ENCODE measurements at places on chromosomes 7 and 10. TPM values are rescaled to one million over a fixed set of nuclear protein-coding genes. Genes with fewer than 3 reads are reported as not detected.
A peak's percentile ranks its signal among the peaks of the same experiment; 100 is the strongest.

DNA sequence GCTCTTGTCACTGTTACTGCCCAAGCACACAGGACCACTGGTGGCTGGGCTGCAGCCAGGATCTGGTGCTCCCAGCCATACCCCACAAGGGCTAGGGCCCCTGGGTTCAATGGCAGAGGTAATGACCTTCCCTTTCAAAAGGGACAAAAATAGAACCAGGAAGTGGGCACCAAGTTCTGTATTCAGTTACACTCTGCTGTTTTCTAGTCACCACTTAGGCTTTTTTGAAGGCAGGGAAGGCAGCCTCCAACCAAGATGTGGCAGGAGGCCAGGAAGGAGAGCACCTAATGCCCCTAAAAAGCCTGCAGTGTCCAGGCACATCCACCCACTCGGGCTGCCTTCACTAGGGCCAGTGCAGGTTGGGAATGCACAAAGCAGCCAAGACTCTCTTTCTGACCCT, 47.8 kb downstream of the NOD1 start:
- H3K36me3 ChIP-seq = peaks cover 42% of the 10 kb centered on the region
- DNase-seq = no peak
- no peaks in the 10 kb centered on the region for H3K27me3 ChIP-seq
- H3K4me1 ChIP-seq = no peaks in the 10 kb centered on the region
- H3K4me3 ChIP-seq = no peak overlapping the region

- no peak overlapping the region for H3K4me3 ChIP-seq
- no peaks in the 10 kb centered on the region for H3K36me3 ChIP-seq
- no peaks in the 10 kb centered on the region for H3K27me3 ChIP-seq
Measured at GRCh38 chr7:80008039-80008438, 126.6 kb upstream of the GNAI1 start.

The LRRD1 gene
- total RNA-seq = not detected

DNA sequence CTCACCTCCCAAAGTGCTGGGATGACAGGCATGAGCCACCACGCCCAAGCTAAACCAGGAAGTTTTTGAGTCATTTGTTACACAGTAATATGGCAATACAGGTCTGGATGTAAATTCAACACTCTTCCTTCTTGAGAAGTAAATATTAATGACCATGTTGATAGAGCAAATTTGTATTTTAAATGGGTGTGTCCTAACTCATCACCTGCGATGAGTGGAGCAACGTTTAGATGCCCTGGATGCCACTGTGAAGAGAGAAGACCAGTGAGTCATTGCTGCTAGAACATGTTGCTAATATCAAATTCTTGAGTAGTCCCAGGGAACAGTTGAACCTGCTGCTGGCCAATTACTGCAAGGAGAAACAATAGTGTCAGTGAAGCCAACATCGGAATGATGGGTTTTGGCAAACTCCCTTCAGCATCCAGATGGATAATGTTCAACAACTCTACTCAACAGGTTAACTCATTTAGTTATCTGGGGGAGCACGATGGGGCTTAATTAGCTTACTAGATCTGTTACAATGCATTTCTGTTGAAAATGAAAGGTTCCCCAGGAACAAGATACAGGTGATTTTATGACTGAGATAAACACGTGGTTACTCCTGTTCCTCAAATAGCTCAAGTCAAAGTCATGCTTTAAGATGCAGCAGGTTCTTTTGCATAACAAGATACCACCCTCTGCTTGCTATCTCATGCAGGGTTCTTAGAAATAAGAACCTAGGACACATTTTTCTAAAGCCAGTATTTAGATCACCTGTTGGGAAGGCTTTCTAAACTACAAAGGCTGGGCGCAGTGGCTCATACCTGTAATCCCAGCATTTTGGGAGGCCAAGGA, 146.8 kb downstream of the CALN1 start:
- DNase-seq = no peak
- no peaks in the 10 kb centered on the region for H3K36me3 ChIP-seq
- H3K27me3 ChIP-seq = no peaks in the 10 kb centered on the region
- H3K4me3 ChIP-seq = no peak overlapping the region

DNA sequence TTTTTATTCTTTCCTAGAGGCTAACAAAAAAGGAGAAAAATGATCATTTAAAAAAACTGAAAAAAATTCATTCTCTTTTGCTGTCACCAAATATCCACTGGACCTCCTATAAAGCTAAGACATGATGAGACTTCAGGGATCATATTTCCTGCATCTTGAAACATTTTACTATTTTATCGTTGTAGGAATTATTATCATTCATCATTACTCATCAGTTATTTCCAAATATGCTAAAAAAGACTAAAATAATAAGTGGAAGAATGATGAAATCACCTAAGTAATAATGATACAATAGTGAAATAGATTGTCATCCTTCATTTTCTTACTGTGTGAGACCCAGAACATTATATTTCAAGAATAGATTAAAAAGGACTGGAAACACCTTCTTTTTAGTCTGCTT, 28.3 kb downstream of the TAF3 start:
- no peak overlapping the region for H3K4me3 ChIP-seq
- no peak overlapping the region for H3K27ac ChIP-seq
- no peaks in the 10 kb centered on the region for H3K36me3 ChIP-seq
- peak; percentile 7 for DNase-seq

DNA sequence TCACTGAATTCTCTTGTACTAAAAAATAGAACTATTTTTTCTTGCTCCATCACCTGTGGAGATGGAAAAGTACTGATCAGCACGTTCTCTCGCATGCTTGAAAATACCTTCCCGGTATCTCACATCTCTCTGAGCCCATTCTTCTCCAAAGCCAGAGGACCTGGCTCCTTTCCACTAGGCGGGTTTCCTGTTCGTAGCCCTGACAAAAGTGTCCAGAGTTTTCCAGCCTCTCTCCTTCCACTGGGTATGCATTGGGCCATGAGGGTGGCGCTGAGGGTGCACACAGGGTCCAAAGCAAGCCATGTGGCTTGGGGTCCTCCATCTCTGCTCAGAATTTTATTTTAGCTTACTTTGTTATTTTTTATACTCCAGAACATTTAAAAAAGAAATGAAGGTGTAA, 16.3 kb upstream of the SRGN start:
- H3K4me3 ChIP-seq = no peak overlapping the region
- H3K36me3 ChIP-seq = no peaks in the 10 kb centered on the region
- H3K4me1 ChIP-seq = no peaks in the 10 kb centered on the region
- H3K27me3 ChIP-seq = no peaks in the 10 kb centered on the region

The ACTR3C gene
- total RNA-seq = 3.6 TPM

GRCh38 chr7:108374899-108375298, 81.3 kb downstream of the NRCAM start:
- no peaks in the 10 kb centered on the region for H3K4me1 ChIP-seq
- no peaks in the 10 kb centered on the region for H3K36me3 ChIP-seq
- no peaks in the 10 kb centered on the region for H3K27me3 ChIP-seq
- H3K4me3 ChIP-seq = no peak overlapping the region

The PTPRE gene
- 21.8 TPM for total RNA-seq

DNA sequence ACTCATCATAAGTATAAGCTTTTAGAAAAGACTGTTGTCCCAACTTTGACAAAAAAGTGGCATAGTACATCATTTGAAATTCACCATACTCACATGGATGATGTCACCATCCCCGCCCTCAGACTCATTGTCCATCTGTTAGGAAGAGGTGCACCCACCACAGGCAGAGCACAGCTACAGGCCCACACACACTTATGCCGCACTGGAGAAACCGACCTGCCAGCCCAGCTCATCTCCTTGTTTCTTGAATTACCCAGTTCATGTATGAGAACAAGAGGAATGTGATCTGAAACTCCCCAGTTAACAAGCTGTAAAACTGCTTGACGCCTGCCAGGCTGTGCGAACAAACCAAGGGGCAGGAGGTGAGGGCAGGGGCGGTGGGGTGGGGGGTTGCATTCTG, 312.0 kb downstream of the DPP6 start:
- no peak overlapping the region for H3K27ac ChIP-seq
- no peaks in the 10 kb centered on the region for H3K4me1 ChIP-seq
- DNase-seq = no peak
- no peaks in the 10 kb centered on the region for H3K27me3 ChIP-seq
- H3K36me3 ChIP-seq = no peaks in the 10 kb centered on the region

- no peak overlapping the region for H3K4me3 ChIP-seq
- no peaks in the 10 kb centered on the region for H3K27me3 ChIP-seq
- DNase-seq = no peak
- H3K4me1 ChIP-seq = peaks cover 21% of the 10 kb centered on the region
Measured at GRCh38 chr10:124354411-124355382, 64.0 kb downstream of the OAT start.

GRCh38 chr10:68088740-68089139, 13.7 kb upstream of the HERC4 start:
- no peaks in the 10 kb centered on the region for H3K27me3 ChIP-seq
- H3K4me3 ChIP-seq = peak overlapping the region; percentile 50
- H3K4me1 ChIP-seq = peaks cover 27% of the 10 kb centered on the region
- H3K27ac ChIP-seq = peak overlapping the region; percentile 94
- H3K36me3 ChIP-seq = peaks cover 6% of the 10 kb centered on the region
- peak; percentile 67 for DNase-seq

- H3K4me1 ChIP-seq = no peaks in the 10 kb centered on the region
- H3K27ac ChIP-seq = no peak overlapping the region
- H3K4me3 ChIP-seq = no peak overlapping the region
- no peak for DNase-seq
Measured at GRCh38 chr7:100372256-100372655, 1.0 kb upstream of the PILRA start.

DNA sequence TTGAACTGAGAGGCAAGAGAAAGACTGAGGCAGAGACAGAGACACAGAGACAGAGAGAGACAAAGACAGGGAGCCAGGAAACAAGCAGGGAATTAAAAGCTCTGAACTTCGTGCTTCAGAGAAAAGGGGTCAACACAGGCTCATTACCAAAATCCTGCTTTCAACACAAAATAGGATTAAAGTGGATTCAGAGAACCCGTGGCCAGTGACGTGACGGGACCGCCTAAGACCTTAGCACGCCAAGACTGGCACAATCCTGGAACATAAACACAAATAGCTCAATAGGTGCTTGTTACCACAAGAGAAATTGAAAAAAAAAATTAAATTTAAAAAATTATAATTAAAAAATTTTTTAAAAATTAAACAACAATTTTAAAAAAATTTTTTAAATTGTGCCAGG, 21.5 kb downstream of the ASB13 start:
- no peak for DNase-seq
- H3K4me1 ChIP-seq = no peaks in the 10 kb centered on the region
- no peak overlapping the region for H3K4me3 ChIP-seq

DNA sequence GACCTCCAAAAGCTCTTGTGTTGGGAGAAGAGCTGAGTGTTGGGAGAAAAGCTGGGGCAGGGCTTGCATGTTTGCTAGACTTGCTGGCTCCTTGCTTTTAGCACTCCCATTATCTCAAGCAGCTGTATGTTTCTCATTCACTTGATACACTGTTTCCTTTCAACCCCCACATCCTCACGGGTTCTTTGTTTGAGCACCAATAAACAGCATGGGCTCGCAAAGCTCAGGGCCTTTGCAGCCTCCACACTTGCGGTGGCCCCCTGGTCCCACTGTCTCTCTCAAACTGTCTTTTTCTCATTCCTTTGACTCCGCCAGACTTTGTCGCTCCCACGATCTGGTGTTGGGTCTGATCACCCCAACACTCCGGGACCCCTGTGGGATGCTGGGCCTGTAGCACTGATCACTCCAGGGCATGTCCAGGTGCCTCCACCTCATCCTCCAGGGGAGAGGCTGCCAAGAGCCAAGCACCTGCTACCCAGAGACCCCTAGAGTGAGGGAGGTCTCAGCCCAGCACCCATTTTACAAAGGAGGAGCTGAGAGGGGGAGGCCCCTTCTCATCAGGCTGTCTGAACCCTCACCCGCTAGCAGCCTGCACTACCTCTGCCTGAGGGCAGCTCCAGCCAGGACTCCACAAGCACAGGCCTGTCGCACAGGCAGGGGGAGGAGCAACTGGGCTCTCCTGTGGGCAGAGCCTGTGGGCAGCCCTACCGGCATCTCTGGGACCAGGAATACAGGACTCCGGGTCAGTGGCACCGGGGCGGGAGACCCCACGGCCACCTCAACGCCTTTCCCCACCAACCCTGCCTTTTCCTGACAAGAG, 49.1 kb upstream of the MSMB start:
- H3K4me1 ChIP-seq = no peaks in the 10 kb centered on the region
- peaks cover 3% of the 10 kb centered on the region for H3K27me3 ChIP-seq
- peak; percentile 30 for DNase-seq
- no peak overlapping the region for H3K4me3 ChIP-seq
- no peaks in the 10 kb centered on the region for H3K36me3 ChIP-seq
- no peak overlapping the region for H3K27ac ChIP-seq

DNA sequence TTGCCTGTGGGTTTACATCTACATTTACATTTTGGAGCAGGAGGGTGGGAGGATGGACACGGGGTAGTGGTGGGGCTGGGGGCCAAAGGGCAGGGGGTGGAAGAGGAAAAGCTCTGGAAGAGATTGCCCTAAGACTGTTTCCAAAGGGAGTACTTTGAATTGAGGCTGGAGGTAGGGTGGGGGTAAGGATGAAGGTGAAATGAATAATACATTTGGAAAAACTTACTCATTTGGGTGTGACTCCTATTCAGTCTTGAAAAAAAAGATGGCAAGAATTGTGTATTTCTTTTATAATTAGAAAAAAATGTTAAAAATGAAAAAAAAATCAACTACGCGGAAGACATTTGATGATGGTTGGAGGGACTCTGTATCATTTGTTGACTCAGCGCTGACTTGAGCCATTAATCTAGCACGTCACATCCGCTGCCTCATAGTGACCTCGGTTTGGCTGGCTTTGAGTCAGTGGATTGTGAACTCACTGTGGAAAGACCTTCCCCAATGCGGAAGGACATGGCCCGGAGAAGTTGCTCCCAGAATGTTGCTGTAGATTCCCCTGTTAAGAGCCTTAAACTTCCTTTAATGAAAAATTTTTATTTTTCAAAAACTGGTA, 2.8 kb downstream of the FAM180A start:
- peak overlapping the region; percentile 86 for H3K27ac ChIP-seq
- H3K36me3 ChIP-seq = no peaks in the 10 kb centered on the region
- H3K4me3 ChIP-seq = peak overlapping the region; percentile 3
- peaks cover 30% of the 10 kb centered on the region for H3K4me1 ChIP-seq
- H3K27me3 ChIP-seq = no peaks in the 10 kb centered on the region

GRCh38 chr10:22700489-22700888, 13.9 kb downstream of the PIP4K2A start:
- H3K27ac ChIP-seq = no peak overlapping the region
- no peak overlapping the region for H3K4me3 ChIP-seq
- no peak for DNase-seq
- no peaks in the 10 kb centered on the region for H3K36me3 ChIP-seq
- H3K27me3 ChIP-seq = no peaks in the 10 kb centered on the region
- H3K4me1 ChIP-seq = peaks cover 5% of the 10 kb centered on the region

- H3K27ac ChIP-seq = no peak overlapping the region
- peaks cover 17% of the 10 kb centered on the region for H3K4me1 ChIP-seq
- peak; percentile 76 for DNase-seq
- no peaks in the 10 kb centered on the region for H3K27me3 ChIP-seq
Measured at GRCh38 chr10:69716711-69717560, 84.8 kb upstream of the COL13A1 start.

GRCh38 chr7:146314962-146315361, 198.4 kb downstream of the CNTNAP2 start:
- DNase-seq = no peak
- no peaks in the 10 kb centered on the region for H3K4me1 ChIP-seq
- H3K36me3 ChIP-seq = no peaks in the 10 kb centered on the region
- no peak overlapping the region for H3K4me3 ChIP-seq

The CPA2 gene
- not detected for total RNA-seq

- H3K27ac ChIP-seq = no peak overlapping the region
- no peak overlapping the region for H3K4me3 ChIP-seq
Measured at GRCh38 chr7:127731431-127732080, 79.6 kb downstream of the SND1 start.

The TAF3 gene
- total RNA-seq = 9.3 TPM

All from MCF 10A (cell line).